ENCODE measurements at places on chromosomes 1 and 21.

- no peak for DNase-seq
Measured at GRCh38 chr21:41304068-41304720, 12.4 kb upstream of the FAM3B start.

GRCh38 chr1:25906644-25907300, 553 bp upstream of the STMN1 start:
- no peak for DNase-seq

DNA sequence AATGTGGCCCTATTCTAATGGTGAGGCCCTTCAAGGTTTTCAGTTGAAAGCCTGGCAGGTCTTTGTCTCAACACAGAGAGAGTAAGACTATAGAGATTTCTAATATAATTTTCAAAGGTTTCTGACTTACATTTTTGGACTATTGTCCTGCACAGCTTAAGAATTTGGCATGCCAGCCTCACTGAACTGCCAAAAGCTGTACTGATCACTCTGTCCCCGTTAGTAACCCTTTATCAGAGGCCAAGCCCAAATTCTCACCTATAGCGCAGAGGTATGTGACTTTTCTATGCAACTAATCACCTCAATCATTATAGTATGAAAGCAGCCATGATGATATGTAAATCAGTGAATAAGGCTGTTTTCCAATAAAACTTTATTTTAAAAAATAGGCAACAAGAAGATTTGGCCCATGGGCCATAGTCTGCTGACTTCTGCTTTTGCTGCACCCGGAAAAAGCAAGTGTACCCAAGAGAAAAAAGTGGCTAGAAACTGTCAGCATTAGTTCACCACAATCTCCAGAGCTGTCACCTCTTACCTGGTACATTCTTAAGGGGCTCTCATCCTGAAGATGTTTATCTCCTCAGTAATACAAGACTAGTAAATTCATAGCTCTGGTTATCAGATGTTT, 85.4 kb downstream of the PIGK start:
- DNase-seq = no peak

GRCh38 chr21:35352066-35352770, 303.1 kb upstream of the RUNX1 start:
- DNase-seq = no peak

GRCh38 chr21:17201741-17202260, 311.0 kb upstream of the CXADR start:
- no peak for DNase-seq

DNA sequence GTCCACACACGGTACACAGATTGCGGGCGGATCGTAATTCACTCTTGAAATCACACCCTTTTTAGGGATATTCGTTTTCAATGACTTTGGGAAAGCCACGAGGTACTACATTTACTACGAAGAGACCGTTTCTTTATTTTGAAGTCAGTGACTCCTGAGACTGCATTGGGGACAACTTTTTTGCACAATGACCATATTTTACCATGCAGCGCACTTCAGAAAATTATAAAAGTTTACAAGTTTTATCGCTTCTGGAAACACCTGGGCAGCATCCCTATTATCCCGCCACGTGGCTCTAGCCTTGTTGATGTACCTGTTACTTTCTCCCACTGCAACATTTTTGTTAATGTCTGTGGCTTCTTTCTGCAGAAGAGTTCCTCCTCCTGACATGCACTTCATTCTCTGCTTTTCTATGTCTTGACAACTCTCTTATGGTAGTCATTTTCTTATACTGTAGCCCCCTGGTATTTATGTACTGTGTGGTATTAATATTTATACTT, 1.3 kb upstream of the AKT3 start:
- DNase-seq = no peak

DNA sequence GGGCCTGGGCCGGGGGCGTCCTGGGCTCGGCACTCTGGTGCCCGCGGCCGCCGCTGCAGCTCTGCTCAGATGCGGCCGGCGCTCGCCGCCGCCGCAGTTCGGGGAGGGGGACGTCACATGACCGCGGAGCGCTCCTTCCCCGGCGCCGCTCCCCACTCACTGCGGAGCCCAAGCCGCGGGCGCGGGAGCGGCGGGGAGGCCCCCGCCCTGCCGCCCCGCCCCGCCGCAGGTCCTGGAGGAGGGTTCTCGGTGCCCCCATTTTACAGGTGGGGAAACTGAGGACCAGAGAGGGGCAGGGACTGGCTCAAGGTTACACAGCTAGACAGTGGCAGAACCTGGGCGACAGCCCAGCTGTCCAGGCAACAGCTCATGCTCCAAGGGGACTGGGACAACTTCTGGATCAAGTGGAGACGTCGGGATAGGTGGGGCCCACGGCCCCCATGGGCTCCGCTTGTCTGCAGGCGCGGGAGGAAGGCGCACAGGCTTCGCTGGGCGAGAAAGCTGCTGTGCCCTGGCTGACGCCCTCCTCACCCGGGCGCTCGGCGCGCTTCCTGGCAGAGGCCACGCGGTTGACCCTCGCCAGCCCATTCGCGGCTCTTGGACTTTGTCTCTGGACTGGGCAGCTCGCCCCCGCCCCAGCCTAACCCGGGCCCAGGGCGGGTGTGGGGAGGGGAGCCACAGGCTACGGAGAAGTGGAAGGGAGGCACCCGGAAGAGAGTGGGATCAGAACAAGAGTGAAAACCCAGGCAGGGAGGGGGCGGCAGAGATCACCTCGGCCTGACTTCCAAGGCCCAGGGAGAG, at the start of gene RAP1GAP:
TSS of gene RAP1GAP (minus strand) at position 100 of the 801 bp plus-strand sequence. CDS start 49,325 bp downstream, outside the sequence.
- DNase-seq = no peak

GRCh38 chr21:46594276-46594675, 10.6 kb downstream of the S100B start:
- no peak for DNase-seq

GRCh38 chr1:230122366-230123279, 55.6 kb downstream of the GALNT2 start:
- DNase-seq = no peak

DNA sequence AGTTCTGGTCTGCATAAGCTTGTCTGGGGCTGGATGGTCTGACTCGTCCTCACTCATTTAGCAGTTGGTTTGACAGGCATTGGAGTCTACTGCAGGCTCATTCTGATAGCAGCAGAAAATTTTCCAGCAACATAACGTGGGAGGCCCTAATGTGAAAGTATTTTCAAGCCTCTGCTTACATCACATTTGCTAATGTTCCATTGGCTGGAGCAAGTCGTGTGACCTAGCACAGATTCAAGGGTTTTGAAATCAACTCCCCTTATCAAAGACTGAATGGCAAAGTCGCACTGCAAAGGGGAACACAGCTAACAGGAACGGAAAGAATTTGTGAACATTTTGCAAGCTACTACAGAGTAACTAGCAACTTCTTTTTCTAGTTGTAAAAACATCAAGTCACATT, 2.3 kb upstream of the USH2A start:
- no peak for DNase-seq

DNA sequence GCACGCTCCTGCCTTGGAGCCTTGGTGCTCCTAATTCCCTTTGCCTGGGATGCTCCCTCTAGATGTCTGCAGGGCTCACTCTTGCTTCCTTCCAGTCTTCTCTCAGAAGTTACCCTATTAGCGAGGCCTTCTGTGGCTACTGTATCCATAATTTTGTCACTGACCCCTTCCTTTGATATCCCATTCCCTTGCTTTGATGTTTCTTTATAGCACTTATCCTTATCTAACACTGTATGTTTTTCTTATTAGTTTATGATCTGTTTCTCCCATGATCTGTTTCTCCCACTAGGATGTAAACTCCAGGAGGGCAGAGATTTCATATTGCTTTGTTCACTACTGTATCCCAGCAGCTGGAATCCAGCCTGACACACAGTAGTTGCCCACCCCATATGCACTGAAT, 263.4 kb downstream of the FOXD2 start:
- no peak for DNase-seq

DNA sequence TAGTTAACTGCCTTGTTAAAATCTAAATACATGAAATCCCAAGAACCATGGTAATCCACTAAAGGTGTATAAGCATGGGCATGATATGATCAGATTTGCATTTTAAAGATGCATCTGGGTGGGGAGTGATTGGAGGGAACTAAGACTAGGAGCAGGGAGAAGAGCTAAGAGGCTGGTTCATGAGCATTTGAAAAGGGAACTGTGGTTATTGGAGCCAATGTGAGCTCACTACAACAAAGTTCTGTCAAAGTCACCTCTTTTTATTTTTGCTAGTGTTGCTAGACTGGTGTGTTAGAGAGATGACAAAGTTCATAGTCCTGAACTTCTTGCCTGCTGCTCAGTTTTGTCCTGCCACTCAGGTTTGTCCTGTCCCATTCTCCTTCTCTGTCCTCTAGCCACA, 67.1 kb upstream of the LRRC8D start:
- DNase-seq = no peak

GRCh38 chr1:166489356-166489669, 322.5 kb upstream of the FAM78B start:
- DNase-seq = no peak

DNA sequence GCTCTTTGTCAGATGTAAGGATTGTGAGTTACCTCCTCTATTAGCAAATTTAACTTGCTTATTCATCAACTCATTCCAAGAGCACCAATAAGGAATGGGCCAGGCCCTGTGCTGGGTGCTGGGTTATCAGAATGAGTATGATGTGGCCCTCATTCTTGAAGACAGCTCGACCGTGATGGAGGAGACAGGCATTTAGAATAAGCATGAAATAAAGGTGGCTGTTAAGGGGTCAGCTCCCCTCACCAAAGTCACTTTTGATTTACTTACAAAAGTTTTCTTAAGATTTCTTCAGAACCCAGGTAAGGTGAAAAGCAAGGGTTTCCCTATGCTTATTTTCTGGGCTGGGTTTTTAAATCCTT, 15.3 kb upstream of the PADI1 start:
- no peak for DNase-seq

- no peak for DNase-seq
Measured at GRCh38 chr1:8851060-8851459, 27.4 kb downstream of the ENO1 start.

Measured in stimulated activated CD8-positive, alpha-beta memory T cell treated with anti-CD3 and anti-CD28 coated beads, Interleukin-7, amount 100 ng/mL, for 48 hours (primary cell).